ENCODE measurements at places on chromosomes 5 and 9.

DNA sequence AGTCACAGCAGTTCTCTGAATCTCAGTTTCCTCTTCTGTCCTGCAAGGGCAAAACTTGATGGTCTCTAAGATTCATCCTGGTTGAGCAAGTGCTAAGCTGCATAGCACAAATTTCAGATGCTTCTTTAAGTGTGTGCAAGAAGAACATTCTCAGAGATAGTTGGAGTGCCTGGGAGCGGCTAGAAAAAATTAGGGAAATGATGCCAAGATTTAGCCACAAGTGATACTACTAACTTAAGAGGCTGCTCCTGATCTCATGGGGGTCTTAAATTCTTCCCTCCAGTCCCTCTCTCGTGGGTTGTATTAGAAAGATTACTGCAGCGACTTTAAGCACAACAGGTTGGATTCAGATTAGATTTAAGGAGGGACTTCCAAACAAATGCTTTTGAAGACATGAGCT lies 24.2 kb downstream of the INSYN2B start:
- no peak for DNase-seq

- DNase-seq, result no peak
Observed at GRCh38 chr5:180974612-180975315, 13.9 kb upstream of the BTNL3 start.

DNA sequence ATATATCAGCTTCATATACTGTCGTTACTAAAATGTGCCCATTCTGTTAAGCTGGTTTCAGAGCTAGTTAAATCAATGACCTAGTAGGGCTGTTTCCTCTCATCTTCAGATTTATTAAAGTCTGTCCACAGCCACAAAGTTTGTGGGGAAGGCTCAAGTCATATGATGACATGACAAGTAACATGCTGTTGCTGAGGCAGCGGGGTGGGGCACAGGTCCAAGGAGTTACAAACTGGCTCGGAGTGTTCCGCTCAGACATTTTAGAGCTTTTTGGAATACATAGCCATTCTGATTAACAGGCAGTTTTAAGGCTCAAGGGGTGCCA lies 2.7 kb upstream of the ANP32B start:
- no peak for DNase-seq

GRCh38 chr5:89097103-89097502 lies 214.1 kb upstream of the MEF2C start:
- DNase-seq, result no peak

GRCh38 chr5:112687306-112687705 lies 50.4 kb upstream of the APC start:
- no peak for DNase-seq

DNA sequence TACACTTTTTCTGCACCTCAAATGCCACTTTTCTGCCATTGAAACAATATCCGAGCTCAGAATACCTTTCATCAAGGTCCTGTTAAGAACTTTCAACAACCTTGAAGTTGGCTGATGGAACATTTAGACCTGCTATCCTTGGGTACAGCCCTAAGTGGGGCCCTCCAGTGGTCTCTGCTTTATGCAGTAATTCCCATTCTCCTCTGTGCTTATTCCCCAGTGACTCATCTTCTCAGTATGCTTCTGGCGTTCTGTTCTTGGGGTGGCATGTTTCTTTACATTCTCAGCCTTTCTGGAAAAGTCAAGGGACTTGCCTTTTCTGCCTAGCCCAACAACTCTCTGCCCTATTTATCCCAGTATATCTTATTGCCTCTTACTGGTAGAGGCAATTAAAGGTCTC lies 7.1 kb downstream of the ANP32B start:
- peak; percentile 68 for DNase-seq
